ENCODE measurements at places on chromosomes 2 and 18. TPM values are rescaled to one million over a fixed set of nuclear protein-coding genes. Genes with fewer than 3 reads are reported as not detected.

Gene REG3G
- total RNA-seq = not detected

Gene COL5A2
- total RNA-seq = 0.68 TPM

Gene STPG4
- total RNA-seq = not detected

Gene CASP10
- total RNA-seq = 101 TPM

Gene DLX2
- 0.78 TPM for total RNA-seq

Gene GAL3ST2
- total RNA-seq = 0.88 TPM

Gene SPATS2L
- total RNA-seq = 3.8 TPM

Gene CRYGC
- total RNA-seq = not detected

Gene SERPINB2
- not detected for total RNA-seq

Gene MDH1B
- not detected for total RNA-seq

Gene CCDC102B
- total RNA-seq = 8.9 TPM

Gene GCKR
- not detected for total RNA-seq

Gene TNFAIP6
- not detected for total RNA-seq

Gene GKN1
- total RNA-seq = not detected

Gene VAPA
- 182 TPM for total RNA-seq

Gene MYO7B
- total RNA-seq = 0.25 TPM

Gene HOXD10
- total RNA-seq = not detected

Gene NCKAP5
- not detected for total RNA-seq

Gene GLI2
- not detected for total RNA-seq

Gene NETO1
- total RNA-seq = not detected

Gene CFAP221
- not detected for total RNA-seq

Gene FTCDNL1
- not detected for total RNA-seq

Gene SCTR
- total RNA-seq = not detected

Gene UGT1A8
- total RNA-seq = not detected

Gene MEP1B
- total RNA-seq = not detected

Gene DCTN1
- 103 TPM for total RNA-seq

Gene C2orf49
- 23.2 TPM for total RNA-seq

Gene MSH2
- 18.8 TPM for total RNA-seq

Gene HRH4
- total RNA-seq = 0.23 TPM

Gene HSPE1
- total RNA-seq = 70.7 TPM

Gene CKAP2L
- 3.4 TPM for total RNA-seq

Gene LRP1B
- total RNA-seq = not detected

Gene DOK1
- total RNA-seq = 24.9 TPM

Gene NGEF
- total RNA-seq = not detected

Gene SDC1
- total RNA-seq = not detected

Gene POTEI
- total RNA-seq = not detected

Gene C2orf81
- total RNA-seq = 1.7 TPM

Gene FKBP7
- total RNA-seq = 1.1 TPM

Gene EHD3
- total RNA-seq = 7.2 TPM

Gene PAX3
- total RNA-seq = not detected

Gene ALKAL2
- total RNA-seq = 2.0 TPM

Gene NTSR2
- not detected for total RNA-seq

Gene CHPF
- total RNA-seq = 12.7 TPM

Gene SIX3
- total RNA-seq = 0.39 TPM

Gene ALPP
- total RNA-seq = not detected

Gene FEV
- not detected for total RNA-seq

Gene ANKRD62
- total RNA-seq = not detected

Gene TSGA10
- 16.0 TPM for total RNA-seq

Gene KCNG2
- not detected for total RNA-seq

Gene NOSTRIN
- total RNA-seq = 0.18 TPM
